A172 (cell line): ENCODE measurements at places on chromosomes 16 and 17.

GRCh38 chr17:74455025-74455545 is 11.3 kb upstream of the CD300A start:
- no peak for DNase-seq

DNA sequence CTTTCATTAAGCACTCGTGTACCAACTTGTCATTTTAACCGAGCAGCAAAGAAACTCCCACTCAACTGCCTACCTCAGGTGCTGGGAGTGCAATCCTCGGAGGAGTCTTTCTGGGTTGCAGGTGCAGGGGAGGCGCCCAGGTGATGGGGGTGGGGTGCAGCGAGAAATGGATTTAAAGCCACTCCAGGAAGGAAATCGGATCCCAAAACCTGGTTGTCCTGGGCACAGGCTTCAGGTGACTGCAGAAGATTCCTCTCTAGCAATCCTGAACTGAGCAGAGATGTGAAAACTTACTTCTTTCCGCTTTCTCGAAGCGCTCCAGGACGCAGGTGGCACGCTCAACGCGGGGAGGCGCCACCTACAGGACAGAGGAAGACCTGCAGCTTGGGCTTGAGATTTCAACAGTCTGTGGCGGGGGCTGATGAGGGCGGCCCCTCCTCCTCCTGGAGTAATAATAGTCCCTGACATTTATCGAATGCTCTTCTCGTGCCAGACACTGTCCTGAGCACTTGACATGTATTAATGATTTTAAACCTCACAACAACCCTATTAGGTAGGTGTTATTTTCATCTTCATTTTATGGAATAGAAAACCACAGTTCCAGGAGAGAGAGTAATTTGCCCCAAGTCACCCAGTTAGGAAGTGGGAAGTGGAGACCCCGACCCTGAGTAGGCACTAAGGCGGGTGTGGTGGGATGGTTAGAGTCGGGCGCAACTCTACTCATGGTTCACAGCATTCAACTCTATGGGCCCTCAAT is 27.2 kb upstream of the SKAP1 start:
- peak; percentile 59 for DNase-seq

GRCh38 chr17:44012391-44012790 is 2.4 kb downstream of the TMEM101 start:
- no peak for DNase-seq

DNA sequence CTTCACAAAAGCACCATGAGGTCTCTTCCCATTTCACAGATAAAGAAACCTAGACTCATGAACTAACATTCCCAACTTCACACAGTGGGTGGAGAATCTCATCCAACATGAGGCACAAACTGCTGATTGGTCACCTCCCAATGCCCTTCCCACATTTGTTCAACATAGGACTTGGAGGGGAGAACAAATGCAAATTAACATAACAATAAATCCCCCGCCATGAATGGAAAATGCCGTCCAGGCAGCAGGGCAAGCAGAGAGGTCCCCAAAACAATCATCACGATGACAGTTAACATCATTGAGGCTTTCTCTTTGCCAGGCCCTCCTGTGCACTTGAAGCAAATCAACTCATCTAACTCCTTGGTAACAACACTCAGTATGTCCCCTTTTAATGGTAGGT is 185.3 kb downstream of the TMEM132E start:
- no peak for DNase-seq

DNA sequence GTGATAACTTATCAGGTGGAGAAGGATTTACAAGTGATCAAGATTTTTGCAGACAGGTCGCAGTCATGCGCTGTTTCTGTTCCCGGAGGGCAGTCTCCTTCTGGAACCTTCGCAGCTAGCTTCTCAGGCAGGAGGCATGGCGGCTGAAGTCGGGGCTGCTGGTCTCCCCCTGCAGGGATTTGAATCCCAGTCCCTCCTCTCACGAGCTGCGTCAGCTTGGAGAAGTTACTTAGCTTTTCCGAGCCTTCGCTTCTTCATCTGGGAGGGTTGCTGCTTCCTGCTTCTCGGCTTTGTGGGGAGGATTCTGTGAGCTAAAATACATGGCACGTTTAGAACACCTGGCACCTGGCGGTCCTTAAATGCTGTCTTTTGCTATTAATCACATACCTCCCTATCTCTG is 287.8 kb upstream of the FOXF1 start:
- DNase-seq: peak; percentile 13

DNA sequence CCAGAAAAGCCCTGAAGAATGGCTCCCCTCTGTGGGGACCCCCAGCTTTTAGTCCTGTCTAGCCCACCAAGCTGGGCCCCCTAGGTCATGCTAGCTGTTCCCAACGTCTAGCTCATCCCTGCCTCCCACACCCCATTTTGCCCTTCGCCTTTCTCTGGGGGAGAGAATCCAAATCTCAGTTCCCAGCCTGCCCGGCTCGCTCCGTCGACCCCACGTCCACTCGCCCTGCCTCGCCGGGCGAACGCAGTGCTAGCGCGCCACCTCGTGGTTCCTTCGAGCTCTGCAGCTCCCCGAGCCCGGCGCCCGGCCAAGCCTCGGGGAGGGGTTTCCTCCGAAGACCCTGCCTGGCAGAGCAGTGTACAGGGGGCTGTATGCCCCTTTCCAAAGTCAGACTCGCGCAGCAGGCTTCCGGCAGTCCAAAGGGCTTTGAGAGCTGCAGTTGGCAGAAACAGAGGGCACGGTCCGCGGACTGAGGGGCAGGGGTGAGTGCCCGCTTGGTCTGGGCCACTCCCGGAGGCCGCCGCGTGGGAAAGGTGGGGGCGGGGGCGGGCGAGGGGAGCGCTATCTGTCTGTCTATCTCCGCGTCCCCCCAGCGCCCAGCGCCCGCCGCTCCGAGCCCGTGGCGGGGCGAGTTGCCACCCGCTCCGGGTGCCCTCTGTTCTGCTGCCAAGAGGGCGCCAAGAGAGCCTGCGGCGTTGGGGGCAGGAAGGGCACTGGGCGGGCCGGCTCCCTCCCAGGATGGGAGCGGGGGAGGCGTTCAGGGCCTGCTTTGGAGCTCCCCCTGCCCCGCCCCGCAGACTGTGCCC is 1.7 kb upstream of the DLX3 start:
- peak; percentile 37 for DNase-seq

DNA sequence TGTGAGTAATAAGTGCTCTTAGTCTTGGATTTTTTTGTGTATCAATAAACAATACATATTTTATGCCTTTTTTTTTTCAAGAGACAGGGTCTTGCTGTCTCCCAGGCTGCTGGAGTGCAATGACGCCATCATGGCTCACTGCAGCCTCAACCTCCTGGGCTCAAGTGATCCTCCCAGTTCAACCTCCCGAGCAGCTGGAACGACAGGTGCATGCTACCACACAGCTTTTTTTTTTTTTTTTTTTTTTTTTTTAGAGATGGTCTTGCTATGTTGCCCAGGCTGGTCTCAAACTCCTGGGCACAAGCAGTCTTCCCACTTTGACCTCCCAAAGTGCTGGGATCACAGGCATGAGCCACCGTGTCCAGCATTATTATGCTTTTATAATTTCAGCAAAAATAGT is 13.0 kb downstream of the ACSF2 start:
- DNase-seq: no peak

DNA sequence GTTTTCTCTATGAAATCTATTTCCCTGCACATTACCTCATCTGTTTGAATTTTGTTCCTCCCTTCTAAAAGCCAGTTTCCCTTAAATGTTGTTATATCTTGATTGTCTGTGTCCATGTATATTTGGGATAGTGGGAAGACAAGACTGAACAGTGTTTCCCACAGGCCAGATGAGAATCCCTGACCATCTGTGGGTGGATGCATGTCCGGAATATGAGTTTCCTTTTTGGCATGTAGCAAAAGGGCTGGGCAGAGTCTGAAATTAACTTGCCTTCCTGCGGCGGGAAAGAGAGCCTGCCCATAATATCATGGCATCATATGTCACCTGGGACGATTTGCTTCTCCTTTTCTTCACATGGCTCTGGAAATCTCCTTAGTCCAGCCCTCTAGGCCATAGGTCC is 385.8 kb upstream of the MAF start:
- no peak for DNase-seq

DNA sequence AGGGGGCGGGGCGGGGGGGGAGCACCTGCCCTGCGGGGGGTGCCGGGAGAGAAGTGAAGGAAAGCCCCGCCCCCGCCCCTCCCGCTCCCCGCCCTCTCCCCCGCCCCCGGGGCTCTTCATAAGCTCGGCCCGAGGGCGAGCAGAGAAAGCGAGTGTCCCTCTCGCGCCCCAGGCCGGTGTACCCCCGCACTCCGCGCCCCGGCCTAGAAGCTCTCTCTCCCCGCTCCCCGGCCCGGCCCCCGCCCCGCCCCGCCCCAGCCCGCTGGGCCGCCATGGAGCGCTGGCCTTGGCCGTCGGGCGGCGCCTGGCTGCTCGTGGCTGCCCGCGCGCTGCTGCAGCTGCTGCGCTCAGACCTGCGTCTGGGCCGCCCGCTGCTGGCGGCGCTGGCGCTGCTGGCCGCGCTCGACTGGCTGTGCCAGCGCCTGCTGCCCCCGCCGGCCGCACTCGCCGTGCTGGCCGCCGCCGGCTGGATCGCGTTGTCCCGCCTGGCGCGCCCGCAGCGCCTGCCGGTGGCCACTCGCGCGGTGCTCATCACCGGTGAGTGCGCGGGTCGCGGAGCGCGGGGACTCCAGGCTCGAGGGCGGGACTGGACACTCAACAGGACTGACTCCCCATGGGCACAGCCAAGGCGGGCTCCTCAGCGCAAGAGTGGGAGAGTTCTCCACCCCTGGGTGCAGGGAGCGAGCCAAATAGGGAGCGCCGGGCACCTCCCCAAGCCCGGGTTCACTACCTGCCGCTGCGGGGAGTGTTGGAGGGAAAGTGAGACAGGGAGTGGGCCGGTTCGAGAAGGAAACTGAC is at the start of gene HSD11B2:
TSS of gene HSD11B2 (plus strand) at position 145 of the 798 bp plus-strand sequence. CDS start at position 273, 128 bp downstream.
- no peak for DNase-seq

- no peak for DNase-seq
Measured at GRCh38 chr17:50058296-50058953, 2.5 kb downstream of the ITGA3 start.

GRCh38 chr16:1153480-1154160 is 714 bp downstream of the CACNA1H start:
- DNase-seq: no peak

- no peak for DNase-seq
Measured at GRCh38 chr16:47016700-47017133, 43.2 kb upstream of the DNAJA2 start.

- no peak for DNase-seq
Measured at GRCh38 chr17:76840443-76840767, 27.8 kb upstream of the MGAT5B start.

GRCh38 chr16:84220851-84221250 is 19.0 kb downstream of the KCNG4 start:
- peak; percentile 48 for DNase-seq

GRCh38 chr16:46762583-46762982 is 14.4 kb upstream of the MYLK3 start:
- DNase-seq: no peak

DNA sequence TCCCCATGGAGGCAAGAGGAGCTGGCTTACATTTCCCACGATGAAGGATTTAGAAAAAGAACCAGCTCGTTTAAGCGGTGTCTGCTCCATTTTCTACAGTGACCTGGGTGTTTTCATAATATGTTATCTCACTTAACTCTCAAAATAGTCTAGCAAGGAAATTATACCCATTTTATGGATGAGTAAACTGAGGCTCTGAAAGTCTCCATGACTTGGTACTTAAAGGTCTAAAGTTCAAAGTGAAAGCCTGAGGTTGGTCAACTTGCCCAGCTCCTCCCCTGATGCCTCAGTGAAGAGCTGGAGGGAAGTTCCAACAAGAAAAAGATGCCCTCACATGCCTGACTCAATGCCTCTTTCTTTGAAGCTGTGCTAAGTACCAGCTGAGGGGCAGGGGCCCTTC is 232.0 kb downstream of the CBLN1 start:
- no peak for DNase-seq

- no peak for DNase-seq
Measured at GRCh38 chr17:7884581-7885366, 3.8 kb upstream of the CHD3 start.

DNA sequence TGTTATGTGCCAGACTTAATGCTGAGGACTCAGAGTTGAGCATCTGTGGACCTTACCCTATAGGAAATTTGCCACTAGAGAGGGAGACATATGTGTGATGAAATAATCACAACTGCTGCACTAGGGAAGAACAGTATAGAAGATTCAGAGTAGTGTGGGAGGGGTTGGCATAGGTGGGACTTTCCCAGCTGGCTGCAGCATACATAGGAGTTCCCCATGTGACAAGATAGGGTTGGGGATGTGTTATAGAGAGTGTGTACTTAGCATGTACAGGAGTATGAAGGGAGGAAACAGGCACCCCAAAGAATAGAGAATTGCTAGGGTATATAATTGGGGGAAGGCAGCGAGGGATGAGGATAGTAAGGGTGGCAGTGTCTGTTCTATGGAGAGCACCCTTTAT is 2.9 kb downstream of the NUP93 start:
- DNase-seq: no peak

DNA sequence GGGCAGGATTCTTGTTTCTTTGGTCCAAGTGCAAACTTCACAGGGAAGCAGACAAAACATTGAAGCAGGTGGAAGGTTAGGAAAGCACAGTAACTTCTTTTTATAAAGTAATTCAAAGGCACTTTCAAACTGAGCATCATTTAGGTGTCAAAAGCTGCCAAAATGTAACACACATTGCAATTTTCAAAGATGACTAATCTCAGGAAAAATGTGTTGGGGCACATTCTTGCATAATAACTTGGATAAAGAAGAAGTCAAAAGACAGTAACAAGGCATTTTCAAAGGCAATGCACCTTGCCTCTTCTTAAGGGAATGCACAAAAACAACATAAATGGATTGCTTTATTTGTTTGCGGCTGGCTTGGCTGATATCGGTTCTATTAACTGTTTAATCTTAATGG is 3.6 kb downstream of the KCNJ2 start:
- peak; percentile 3 for DNase-seq

GRCh38 chr16:58537124-58537906 is 22.0 kb downstream of the SETD6 start:
- no peak for DNase-seq

- DNase-seq: no peak
Measured at GRCh38 chr16:57303910-57304168, 19.4 kb upstream of the PLLP start.

DNA sequence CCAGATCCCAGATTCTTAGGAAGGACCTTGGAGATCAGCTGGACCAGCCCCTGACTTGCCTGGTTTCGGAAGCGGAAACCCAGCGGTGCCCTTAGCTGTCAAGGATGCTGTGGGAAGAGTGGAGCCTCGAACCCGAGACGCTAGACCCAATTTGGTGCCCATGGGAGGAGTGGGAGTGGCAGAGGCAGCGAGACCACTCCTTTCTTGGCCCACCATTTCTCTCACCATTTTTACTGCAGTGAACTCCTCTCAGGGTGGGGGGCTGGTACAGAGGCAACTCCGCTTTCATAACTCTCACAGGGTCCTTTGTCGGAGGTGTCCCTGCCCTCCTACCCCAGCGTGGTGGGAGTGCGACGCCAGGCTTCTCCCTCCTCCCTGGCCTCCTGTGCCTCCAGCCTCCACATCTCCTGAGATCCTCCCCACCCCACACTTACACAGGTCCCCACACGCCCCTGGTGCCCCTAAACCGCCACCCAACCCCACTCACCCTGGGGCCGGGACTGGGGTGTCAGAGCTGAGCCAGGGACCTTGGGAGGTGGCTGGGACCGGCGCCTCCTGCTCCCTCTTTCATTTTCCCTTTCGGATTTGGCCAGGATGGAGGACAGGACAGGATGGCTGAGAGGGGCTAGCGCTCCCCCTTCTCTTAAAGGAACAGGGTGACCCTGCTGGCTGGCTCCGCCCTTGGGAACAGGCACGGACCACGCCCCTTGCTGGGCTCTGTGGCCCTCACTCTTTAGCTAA is at the start of gene GJD3:
TSS of gene GJD3 (minus strand) at position 617 of the 741 bp plus-strand sequence. CDS start 922 bp downstream, outside the sequence.
- no peak for DNase-seq

- no peak for DNase-seq
Measured at GRCh38 chr16:24117680-24118079, 138.5 kb upstream of the CACNG3 start.
